ENCODE measurements at places on chromosomes 7 and 10.

DNA sequence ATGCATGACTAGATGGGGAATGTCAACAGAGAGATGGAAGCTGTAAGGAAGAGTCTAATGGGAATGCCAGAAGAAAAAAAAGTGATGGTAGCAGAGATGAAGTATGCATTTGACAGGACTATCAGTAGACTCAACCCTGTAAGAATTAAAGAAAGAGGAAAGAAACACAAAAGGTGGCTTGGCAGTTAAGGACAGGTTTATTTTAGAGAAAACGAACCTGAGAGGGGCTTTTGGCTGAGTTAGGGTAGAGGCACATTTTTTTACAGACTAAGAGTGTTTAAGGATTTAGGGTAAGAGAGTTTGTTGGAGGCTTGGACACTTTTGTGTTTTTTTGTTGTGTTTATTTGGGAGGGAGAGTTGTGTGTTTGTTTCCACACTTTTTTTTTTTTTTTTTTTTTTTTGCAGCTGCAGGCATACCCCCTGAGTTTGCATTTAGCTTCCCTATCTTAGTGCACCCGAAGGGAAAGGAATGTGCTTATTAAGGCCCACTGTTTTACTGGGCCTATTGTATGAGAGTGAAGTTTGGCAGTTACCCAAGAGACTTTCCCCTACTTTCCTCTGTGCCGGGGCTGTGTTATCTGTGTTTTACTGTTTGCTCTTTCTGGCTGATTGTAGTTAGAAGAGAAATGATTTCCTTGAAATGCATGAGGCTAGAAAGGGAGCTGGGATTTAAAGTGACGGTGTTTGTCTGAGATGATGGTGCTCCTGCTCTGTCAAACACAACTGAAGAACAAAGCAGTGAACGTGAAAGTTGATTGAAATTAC, 32.0 kb downstream of the NPVF start:
- DNase-seq: no peak

GRCh38 chr7:148540041-148540738, 50.4 kb upstream of the C7orf33 start:
- no peak for DNase-seq

- no peak for DNase-seq
Observed at GRCh38 chr7:32077806-32078205, 7.6 kb upstream of the PDE1C start.

DNA sequence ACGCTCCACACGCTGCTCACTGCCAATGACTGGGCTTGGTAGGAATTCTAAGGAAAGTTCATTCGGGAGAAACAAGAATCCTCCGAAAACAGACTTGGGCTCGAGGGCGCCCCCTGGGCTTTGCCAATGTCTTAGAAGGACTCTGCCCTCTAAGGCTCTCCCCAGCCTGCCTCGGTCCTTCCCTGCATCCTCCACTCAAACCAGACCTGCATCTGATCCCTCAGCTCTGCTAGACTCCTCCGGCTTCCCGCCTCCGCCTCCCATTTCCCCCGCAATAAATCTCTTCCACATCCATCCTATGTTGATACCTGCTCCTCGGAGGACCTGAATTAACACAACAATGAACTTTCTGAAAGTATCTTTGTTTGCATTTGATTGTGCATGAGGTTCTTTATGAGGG, 177.6 kb downstream of the PLPP4 start:
- DNase-seq: no peak

- no peak for DNase-seq
Observed at GRCh38 chr10:45660876-45661411, 11.6 kb downstream of the ZFAND4 start.

GRCh38 chr7:55067748-55068147, 48.9 kb downstream of the EGFR start:
- DNase-seq: no peak

DNA sequence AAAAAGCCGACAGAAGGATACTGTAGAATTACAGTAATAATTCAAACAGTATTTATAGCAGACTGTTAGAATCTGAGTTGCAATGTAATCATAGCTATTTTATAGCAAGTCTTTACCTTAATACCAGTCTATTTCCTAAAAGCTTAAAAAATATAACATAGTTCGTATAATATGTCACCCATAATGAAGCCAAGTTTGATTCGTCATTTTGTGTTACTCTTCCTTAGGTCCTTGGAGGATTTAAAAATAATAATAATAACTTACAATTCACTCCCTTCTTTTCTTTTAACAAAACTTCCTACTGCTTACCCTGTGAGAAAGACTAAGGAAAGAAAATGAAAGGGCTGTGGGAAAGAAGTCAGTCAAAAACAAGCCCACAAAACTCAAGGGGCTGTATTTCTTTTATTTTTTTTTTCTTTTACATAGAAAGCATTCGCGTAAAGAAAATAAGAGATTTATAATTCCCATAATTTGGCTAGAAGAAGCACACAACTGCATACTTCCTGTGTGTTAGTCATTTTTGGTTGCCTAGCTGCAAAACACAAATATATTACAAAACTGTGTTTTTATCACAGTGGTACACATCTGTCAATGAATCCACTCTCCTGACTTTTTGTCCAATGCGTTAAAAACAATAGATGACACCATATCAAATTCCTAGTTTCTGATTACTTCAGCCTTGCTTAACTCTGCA, 187.2 kb upstream of the CELF2 start:
- DNase-seq: no peak

DNA sequence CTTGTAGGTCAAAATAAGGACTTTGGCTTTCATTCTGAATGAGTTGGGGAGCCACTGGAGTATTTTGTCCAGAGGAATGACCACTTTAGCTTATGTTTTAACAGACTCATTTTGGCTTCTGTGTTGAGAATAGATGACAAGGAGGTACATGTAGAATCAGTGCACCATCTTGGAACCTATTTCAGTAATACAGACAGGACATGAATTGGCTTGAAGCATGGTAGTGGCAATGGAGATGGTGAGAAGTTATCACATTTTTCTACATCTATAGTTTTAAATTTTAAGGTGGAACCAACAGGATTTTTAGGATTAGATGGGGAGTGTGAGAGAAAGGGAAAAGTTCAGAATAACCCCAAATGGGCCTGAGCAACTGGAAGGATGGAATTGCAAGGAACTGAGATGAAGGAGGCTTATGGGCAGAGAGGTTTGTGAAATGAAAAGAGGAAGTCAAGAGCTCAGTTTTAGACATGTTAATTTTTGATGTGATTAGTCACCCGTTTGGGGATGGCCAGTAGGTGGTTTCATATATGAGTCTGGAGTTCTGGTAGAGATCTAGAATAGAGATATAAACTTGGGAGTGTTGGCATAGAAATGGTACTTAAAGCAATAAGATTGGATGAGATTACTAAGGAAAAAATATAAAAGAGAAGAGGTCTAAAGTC, 89.2 kb upstream of the JAZF1 start:
- no peak for DNase-seq

GRCh38 chr10:86795353-86795752, 38.9 kb downstream of the BMPR1A start:
- no peak for DNase-seq

- no peak for DNase-seq
Observed at GRCh38 chr10:16904639-16905061, 87.4 kb upstream of the RSU1 start.

DNA sequence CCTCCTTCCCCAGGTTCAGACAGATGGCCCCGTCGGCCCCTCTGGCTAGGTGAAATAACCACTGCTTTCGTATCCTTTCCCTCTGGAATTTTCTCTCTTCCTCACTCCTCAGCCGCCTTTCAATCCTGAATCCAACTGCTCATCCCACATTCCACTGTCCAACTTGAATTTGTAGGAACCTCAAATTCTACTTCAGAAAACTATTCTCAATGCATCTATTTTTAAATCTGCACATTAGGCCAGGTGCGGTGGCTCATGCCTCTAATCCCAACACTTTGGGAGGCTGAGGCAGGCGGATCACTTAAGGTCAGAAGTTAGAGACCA, 78.9 kb downstream of the ITIH5 start:
- no peak for DNase-seq

DNA sequence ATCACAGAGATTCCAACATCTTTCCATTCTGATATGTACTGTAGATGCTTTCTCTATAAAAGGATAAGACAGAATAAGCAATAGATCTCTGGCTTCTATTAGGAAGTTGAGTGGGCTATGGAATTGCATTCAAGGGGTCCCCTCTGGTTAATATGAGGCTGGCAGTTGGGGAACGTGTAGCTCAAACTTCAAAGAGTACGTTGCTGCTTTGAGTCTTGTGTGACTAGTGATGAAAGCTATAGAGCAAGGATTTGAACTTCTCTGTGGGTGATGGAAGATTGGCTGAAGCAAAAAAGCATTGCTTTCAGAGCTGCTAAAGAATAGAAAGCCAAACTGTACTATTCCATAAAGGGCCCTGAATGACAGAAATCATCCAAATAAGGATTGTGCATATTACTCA, 6.4 kb downstream of the WEE2 start:
- DNase-seq: no peak

DNA sequence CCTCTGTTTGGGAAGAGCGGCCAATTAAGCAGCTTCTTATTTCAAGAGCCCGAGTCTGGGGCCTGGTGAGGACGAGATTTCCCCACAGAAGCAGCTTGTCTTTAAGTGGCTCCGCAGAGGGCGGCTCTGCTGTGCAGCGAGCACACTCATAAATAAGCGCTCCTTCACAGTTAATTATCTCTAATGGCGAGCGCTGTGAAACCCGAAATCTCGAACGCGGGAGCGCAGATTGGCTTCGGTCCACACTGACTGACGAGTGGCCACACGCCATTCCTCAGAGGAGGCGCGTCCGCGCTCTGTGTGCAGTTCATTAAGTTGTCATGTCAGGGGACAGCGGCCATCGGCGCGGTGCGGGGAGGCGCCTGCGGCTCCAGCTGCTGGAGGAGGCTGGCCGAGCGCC, 560.9 kb downstream of the DNAJB6 start:
- DNase-seq: no peak

- DNase-seq: no peak
Observed at GRCh38 chr7:205115-206010, 13.0 kb downstream of the FAM20C start.

DNA sequence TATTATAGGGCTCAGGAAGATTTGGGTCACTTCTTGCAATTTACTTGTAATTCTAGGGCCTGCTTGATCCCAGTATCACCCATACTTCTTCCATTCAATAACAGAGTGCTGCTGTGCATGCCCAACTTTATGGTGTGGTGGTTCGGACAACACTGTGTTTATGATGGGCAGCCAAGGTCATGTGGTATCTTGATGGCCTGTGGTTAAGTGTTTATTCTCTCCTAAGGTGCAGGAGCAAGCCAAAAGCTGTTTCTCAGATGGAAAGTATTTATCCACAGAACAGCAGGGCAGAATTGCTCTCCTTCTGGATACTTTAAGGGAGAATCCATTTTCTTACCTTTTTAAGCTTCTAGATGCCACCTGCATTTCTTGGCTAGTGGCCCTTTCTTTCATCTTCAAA, 433.8 kb downstream of the SH2D4B start:
- no peak for DNase-seq

DNA sequence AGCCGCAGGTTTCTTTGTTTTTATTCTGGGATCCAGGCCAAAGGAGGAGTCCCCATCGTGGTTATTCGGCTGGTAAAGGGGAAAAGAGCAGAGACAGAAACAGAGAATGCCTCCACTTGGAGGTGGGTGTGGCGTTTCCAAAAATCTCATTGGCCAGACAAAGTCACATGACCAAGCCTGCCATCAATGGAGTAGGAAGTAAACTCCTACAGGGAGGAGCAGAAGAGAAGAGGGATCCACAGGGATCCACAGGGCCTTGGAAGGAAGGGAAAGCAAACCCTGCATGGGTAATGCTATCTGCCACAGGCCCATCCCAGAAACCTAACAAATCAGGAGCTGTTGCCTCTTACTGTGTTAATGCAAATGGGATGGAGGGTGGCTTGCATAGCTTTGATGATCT, 425.7 kb upstream of the GALNT17 start:
- no peak for DNase-seq

DNA sequence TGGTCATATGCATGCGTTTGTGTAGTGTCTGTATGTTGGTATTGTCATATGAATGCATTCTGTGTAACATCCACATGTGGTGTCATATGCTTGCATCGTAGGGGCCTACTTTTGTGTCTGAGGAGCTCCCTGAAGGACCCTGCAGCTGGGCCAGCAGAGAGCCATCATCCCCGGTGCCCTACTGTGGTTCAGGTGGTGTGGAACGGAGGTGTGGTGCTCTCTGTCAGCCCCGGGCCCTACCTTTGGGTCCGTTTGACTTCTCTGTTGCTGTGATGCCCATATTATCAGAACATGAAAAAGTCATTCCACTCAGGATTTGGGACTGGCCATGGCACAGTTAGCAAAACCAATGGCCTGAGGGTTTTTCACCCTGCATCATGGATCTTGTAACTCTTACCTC, 217.9 kb downstream of the ADARB2 start:
- DNase-seq: no peak

DNA sequence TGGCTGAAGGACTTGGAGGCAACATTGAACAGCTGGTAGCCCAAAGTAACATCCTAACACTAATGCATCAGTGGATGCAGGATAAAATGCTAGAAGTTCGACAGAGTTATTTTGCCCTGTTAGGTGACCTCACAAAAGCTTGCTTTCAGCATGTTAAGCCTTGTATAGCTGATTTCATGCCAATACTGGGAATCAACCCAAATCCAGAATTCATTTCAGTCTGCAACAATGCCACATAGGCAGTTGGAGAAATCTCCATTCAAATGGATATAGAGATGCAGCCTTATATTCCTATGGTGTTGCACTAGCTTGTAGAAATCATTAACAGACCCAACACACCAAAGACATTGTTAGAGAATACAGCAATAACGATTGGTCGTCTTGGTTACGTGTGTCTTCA, 62.9 kb downstream of the CCSER2 start:
- no peak for DNase-seq

- DNase-seq: no peak
Observed at GRCh38 chr7:12961910-12962480, 274.6 kb downstream of the ARL4A start.

DNA sequence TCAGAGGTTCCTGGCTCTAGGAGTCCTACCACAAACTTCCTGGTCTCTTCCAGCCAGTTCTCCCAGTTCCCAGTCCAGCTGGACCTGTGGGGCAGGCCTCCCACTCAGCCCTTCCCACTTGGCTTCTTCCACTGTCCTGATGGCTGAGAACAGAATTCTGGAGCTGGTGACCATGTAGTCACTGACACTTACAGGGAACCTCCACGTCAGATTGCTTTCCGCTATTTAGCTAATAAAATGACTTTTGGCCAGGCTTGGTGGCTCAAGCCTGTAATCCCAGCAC, 63.5 kb upstream of the ZRANB1 start:
- no peak for DNase-seq

- no peak for DNase-seq
Observed at GRCh38 chr10:124629415-124629814, 114.8 kb downstream of the FAM53B start.

- DNase-seq: no peak
Observed at GRCh38 chr7:116041615-116042014, 11.1 kb upstream of the TFEC start.

DNA sequence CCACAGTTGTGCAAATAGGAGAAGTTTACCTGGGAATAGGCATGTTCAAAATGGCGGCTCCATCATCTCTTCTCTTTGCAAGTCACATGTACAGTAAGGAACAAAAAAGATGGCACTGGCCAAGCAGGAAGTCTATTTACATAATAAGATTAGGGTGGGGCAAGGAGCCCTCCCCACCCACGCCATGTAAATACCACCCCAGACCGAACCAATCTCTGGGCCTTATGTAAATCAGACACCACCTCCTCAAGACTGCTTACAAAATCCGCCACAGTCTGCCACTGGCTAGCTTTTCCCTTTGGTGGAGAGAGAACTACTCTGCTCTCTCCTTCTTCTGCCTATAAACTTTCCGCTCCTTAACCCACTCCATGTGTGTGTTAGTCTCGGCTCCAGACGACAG, 1496.3 kb downstream of the REEP3 start:
- DNase-seq: no peak

Data from stimulated activated CD8-positive, alpha-beta memory T cell treated with anti-CD3 and anti-CD28 coated beads, Interleukin-4, amount 100 ng/mL, for 4 hours (primary cell).